Purkinje cell (primary cell): ENCODE measurements at places on chromosomes 13 and 19. TPM values are rescaled to one million over a fixed set of nuclear protein-coding genes. Genes with fewer than 3 reads are reported as not detected.

DAND5 gene
- not detected in 2 replicates for polyA plus RNA-seq

GNG8 gene
- not detected in 2 replicates for polyA plus RNA-seq

RDH8 gene
- not detected in 2 replicates for polyA plus RNA-seq

URAD gene
- polyA plus RNA-seq, result not detected in 2 replicates

RUBCNL gene
- 28.1 and 42.1 TPM in 2 replicates for polyA plus RNA-seq

CGB5 gene
- polyA plus RNA-seq, result not detected in 2 replicates

GRIN2D gene
- polyA plus RNA-seq, result not detected in 2 replicates

FFAR1 gene
- polyA plus RNA-seq, result not detected in 2 replicates

IGFL2 gene
- polyA plus RNA-seq, result not detected in 2 replicates

ZNF66 gene
- polyA plus RNA-seq, result 2.1 and 2.8 TPM in 2 replicates

TEX26 gene
- 0.70 and 7.1 TPM in 2 replicates for polyA plus RNA-seq

BRME1 gene
- 0.20 TPM in 1 of 2 replicates, not detected in the other for polyA plus RNA-seq

CTU1 gene
- polyA plus RNA-seq, result not detected in 2 replicates

LILRA1 gene
- polyA plus RNA-seq, result not detected in 2 replicates

RAB3A gene
- 66.7 and 126 TPM in 2 replicates for polyA plus RNA-seq

OR2Z1 gene
- polyA plus RNA-seq, result not detected in 2 replicates

KCNRG gene
- 0.24 TPM in 1 of 2 replicates, not detected in the other for polyA plus RNA-seq

ATXN8OS gene
- 15.0 and 25.1 TPM in 2 replicates for polyA plus RNA-seq

FGF22 gene
- 0.26 TPM in 1 of 2 replicates, not detected in the other for polyA plus RNA-seq

KIR2DL3 gene
- polyA plus RNA-seq, result not detected in 2 replicates

VSTM1 gene
- polyA plus RNA-seq, result not detected in 2 replicates

COL4A2 gene
- 57.6 and 123 TPM in 2 replicates for polyA plus RNA-seq

ZBTB32 gene
- polyA plus RNA-seq, result not detected in 2 replicates

LGALS4 gene
- polyA plus RNA-seq, result not detected in 2 replicates

NFIX gene
- polyA plus RNA-seq, result 2.0 and 4.5 TPM in 2 replicates

FEM1A gene
- polyA plus RNA-seq, result 0.05 TPM in 1 of 2 replicates, not detected in the other

ATP4A gene
- polyA plus RNA-seq, result not detected in 2 replicates

TBC1D4 gene
- polyA plus RNA-seq, result 35.2 and 40.2 TPM in 2 replicates

KLK10 gene
- 0.16 and 3.9 TPM in 2 replicates for polyA plus RNA-seq

PLPP2 gene
- not detected in 2 replicates for polyA plus RNA-seq

SIGLECL1 gene
- not detected in 2 replicates for polyA plus RNA-seq

ZNF888 gene
- polyA plus RNA-seq, result 0.38 TPM in 1 of 2 replicates, not detected in the other

B3GNT3 gene
- not detected in 2 replicates for polyA plus RNA-seq

ACP5 gene
- not detected in 2 replicates for polyA plus RNA-seq

IL4I1 gene
- not detected in 2 replicates for polyA plus RNA-seq

GEMIN7 gene
- polyA plus RNA-seq, result 47.1 and 60.6 TPM in 2 replicates

EPS8L1 gene
- 3.7 TPM in 1 of 2 replicates, not detected in the other for polyA plus RNA-seq

ZNF83 gene
- polyA plus RNA-seq, result 22.7 and 34.3 TPM in 2 replicates

TNNT1 gene
- 84.0 and 98.2 TPM in 2 replicates for polyA plus RNA-seq

SCGB2B2 gene
- polyA plus RNA-seq, result not detected in 2 replicates

FFAR3 gene
- not detected in 2 replicates for polyA plus RNA-seq

NKPD1 gene
- not detected in 2 replicates for polyA plus RNA-seq

MCEMP1 gene
- polyA plus RNA-seq, result not detected in 2 replicates

OR10H4 gene
- not detected in 2 replicates for polyA plus RNA-seq

FFAR2 gene
- polyA plus RNA-seq, result not detected in 2 replicates

PSG1 gene
- 0.67 TPM in 1 of 2 replicates, not detected in the other for polyA plus RNA-seq

CRX gene
- not detected in 2 replicates for polyA plus RNA-seq

FGF14 gene
- 50.7 and 84.0 TPM in 2 replicates for polyA plus RNA-seq

ZNF442 gene
- 0.27 and 1.5 TPM in 2 replicates for polyA plus RNA-seq

SPTBN4 gene
- 3.2 and 3.4 TPM in 2 replicates for polyA plus RNA-seq

CERS1 gene
- 11.0 and 19.4 TPM in 2 replicates for polyA plus RNA-seq

IRF2BP1 gene
- 0.77 and 1.9 TPM in 2 replicates for polyA plus RNA-seq

ZC3H13 gene
- 46.1 and 52.3 TPM in 2 replicates for polyA plus RNA-seq

IFT88 gene
- 17.6 and 23.3 TPM in 2 replicates for polyA plus RNA-seq

SOX21 gene
- polyA plus RNA-seq, result 0.51 and 0.63 TPM in 2 replicates

DCLK1 gene
- polyA plus RNA-seq, result 115 and 118 TPM in 2 replicates

SLC25A41 gene
- polyA plus RNA-seq, result not detected in 2 replicates
